ENCODE measurements at places on chromosomes 3 and 15.

DNA sequence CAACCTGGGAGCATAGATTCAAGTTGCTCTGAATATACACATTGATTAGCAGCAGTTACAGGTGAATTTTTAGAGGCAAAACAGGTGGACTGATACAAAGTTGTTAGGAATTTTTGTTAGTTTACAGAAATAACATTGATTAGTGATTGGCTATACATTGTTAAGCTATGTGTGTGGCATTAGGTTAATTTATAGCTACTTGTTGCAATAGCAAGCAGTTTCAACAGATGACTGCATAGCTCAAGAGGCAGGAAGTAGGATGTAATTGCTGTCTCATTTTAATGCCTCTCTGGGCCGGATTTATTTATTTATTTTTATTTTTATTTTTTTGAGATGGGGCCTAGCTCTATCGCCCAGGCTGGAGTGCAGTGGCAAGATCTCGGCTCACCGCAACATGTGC lies 99.7 kb downstream of the TCF12 start:
- no peak for DNase-seq

- DNase-seq, result no peak
Measured at GRCh38 chr15:25512957-25513356, 74.1 kb upstream of the UBE3A start.

DNA sequence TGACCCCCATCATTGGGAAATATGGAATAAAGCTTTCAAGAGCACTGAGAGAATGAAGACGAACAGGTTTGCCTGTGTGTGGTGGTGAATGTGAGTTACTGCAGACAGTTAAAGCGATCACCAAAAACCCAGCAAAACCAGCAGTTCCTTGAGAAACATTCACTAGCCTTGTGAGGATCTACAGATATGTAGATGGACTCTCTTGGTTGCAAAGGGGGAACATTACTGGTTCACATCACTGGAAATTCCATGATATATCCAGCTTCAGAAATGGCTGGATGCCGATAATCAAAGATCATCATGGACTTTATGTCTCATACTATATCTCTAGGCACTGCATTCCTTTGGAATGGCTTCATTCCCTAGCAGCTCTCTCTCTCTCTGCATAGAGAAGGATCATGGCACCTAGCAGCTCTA lies 10.2 kb upstream of the HERC1 start:
- DNase-seq, result no peak

DNA sequence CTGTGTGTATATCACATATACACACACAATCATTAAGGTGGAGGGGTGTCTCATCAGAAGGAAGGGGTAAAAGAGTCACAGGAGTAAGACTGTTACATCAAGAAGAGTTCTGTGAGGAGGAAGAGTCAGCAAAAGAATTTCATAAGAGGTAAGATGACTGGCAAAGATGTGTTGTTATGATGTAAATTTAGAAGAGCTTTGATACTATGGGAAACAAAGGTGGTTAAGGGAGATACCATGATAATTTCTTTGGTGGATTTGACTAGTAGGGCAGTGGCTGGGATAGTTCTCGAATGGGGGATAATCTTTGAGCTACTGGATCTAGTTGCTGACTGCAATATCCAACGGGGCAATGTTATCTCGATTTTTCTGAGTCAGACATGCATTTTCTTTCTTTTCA lies 61.6 kb downstream of the STAG1 start:
- DNase-seq, result no peak

DNA sequence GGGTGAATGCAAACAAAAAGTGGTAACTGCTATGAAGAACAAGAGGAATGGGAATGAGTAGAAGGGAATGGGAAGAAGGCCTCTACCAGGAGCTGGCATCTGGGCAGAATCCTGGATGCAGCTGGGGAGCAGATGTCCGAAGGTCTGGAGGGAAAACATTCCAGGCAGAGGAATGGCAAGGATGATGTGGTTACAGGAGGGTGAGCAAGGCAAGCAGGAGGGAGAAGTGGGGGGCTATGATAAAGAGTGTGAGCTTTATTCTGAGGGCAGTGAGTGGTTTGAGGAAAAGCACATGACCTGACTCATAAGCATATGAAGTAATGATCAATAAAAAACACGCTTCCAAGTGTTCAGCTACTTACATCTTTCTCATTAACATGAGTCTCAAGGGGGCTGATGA lies 17.1 kb downstream of the SKIC8 start:
- no peak for DNase-seq

- no peak for DNase-seq
Measured at GRCh38 chr3:64681827-64682226, 6.0 kb downstream of the ADAMTS9 start.

DNA sequence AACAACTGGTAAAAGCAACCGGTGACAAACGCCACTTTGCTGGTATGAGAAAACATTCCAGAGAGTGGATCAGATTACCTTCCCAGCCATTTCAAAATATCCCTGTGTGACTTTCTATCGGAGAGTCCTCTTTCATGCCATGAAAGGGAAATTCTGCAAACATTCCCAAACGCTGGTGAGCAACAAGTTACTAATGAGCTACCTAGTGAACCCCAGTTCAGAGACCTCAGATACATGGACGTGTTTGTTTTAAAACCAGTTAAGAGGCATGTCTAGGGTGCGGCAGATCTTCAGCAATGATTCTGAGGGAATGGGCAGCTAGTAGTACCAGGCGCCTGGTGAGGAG lies 418.2 kb upstream of the NR2F2 start:
- no peak for DNase-seq

GRCh38 chr15:41501191-41501917 lies 7.7 kb downstream of the ITPKA start:
- peak; percentile 29 for DNase-seq

GRCh38 chr3:30914696-30915095 lies 20.2 kb upstream of the GADL1 start:
- no peak for DNase-seq

- no peak for DNase-seq
Measured at GRCh38 chr3:171470714-171471227, 10.6 kb upstream of the TNIK start.

GRCh38 chr3:46061887-46062286 lies 34.6 kb upstream of the XCR1 start:
- DNase-seq, result no peak

GRCh38 chr3:159825216-159825854 lies 163.3 kb upstream of the IL12A start:
- no peak for DNase-seq

GRCh38 chr3:197025736-197026480 lies 3.7 kb downstream of the MELTF start:
- DNase-seq, result no peak

DNA sequence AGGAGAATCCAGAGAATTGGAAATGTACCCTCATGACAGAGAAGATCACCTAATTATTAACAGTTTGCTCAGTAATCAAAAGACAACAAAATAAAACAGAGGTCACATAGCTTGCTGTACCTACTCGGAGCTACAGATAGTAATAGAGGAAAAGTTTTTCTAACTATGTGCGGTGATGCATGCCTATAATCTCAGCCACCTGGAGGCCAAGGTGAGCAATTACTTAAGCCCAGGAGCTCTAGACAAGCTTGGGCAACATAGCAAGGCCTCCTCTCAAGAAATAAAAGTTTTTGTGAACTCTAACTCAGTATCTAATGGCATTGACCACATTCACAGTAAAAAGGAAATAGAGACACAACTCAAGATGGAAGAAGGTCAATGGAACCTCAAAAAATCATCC lies 243.6 kb downstream of the ATP8B4 start:
- DNase-seq, result no peak

GRCh38 chr15:31359702-31360111 lies 33.1 kb downstream of the KLF13 start:
- no peak for DNase-seq

- DNase-seq, result no peak
Measured at GRCh38 chr3:197168063-197168462, 130.3 kb downstream of the DLG1 start.

- DNase-seq, result no peak
Measured at GRCh38 chr3:41167722-41168497, 31.4 kb upstream of the CTNNB1 start.

DNA sequence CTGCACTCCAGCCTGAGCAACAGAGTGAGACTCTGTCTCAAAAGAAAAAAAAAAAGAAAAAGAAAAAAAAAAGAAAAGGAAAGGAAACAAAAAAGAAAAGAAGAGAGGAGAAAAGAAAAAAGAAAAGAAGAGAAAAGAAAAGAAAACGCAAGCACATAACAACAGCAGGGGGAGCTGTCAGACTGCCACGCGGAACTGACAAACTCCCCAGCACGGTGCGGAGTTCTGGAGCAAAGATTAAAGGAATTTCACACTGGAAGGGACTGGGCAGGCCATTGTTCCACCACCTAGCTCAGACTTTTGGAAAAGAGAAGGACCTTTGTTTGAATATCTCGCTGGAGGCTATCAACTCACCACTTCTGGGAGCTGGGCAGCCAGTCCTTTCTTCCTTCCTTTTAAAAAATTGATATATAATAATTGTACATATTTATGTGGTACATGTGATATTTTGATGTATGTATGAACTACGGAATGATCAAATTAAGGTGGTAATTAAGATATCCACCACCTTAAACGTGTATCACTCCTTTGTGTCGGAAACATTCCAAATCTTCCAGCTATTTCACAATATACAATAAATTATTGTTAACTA lies 40.5 kb downstream of the DPPA2 start:
- DNase-seq, result no peak

DNA sequence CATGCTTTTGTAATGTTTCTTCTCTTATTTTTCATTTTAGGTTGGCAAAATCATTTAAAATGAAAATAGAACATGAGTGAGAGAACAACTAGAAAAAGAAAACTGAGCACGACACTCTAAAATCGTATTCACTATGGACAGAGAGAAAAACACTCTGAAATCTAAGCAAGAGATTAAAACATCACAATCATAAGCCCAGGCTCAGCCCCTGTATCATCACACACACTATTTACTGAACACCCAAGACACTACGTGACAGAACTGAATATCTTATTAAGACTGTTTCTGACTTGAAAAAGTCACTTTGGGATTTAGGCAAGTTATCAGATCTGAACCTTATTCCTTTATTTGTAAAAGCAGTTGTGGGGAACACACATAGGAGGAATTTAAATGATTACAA lies 82.6 kb upstream of the PLXND1 start:
- DNase-seq, result no peak

GRCh38 chr3:31124373-31124772 lies 229.9 kb upstream of the GADL1 start:
- no peak for DNase-seq

- DNase-seq, result no peak
Measured at GRCh38 chr3:196985954-196986885, 17.6 kb upstream of the PIGZ start.

- DNase-seq, result no peak
Measured at GRCh38 chr3:135806317-135806716, 159.2 kb upstream of the PPP2R3A start.

DNA sequence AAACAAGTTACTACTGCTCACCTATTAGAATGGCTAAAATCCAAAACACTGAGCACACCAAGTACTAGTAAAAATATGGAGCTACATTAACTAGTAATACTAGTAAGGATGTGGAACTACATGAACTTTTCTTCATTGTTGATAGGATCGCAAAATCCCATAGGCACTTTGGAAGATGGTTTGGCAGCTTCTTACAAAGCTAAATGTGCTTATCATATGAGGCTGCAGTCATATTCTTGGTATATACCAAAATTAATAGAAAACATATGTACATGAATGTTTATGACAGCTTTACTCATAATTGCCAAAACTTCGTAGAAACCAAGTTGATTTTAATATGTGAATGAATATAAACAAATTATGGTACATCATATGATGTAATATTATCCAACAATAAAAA lies 366.8 kb upstream of the KCNMB2 start:
- no peak for DNase-seq

DNA sequence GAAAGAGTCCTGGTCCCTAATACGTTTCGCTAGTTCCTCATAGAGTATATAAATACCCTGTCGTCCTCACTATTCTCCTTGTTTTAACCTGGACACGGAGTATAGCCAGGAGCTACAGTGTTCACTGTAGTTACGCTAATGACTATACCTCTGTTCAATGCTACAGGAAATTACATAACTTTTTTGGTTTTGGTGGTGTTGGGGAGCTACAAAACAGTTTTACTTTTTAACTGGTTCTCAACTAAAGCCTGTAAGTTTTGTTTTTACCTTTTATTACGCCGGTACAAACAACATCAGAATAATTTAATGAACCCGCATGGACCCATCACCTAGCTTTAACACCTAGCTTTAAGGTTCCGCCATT lies 1.5 kb downstream of the LMLN start:
- DNase-seq, result no peak

DNA sequence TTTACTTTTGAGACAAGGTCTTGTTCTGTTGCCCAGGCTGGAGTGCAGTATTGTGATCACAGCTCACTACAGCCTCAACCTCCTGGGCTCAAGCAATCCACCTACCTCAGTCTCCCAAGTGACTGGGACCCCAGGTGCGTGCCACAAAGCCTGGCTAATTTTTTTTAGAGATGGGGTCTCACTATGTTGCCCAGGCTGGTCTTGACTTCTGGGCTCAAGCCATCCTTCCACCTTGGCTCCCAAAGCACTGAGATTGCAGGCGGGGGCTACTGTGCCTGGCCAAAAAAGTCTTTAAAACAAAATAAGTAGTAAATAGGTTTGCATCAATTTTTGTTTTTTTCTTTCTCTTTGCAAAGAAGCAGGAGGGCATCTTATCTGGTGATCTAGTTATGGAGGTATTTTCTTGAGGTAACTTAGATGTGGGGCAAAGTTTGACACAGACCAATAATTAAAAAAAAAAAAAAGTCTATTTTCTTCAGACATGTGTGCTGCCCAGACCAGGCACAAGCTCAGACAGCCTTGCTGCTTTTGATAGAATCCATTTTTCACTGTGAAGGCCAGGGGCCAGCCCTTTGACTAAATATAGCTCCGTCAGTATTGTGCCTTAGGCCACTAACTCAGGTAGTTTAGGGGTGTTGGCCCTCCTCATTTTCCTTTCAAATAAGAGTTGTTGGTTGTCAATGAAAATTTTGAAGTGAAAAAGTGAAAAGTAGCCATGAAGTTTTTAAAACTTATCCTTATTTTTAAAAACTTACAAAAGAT lies 2.5 kb downstream of the ARL6IP5 start:
- no peak for DNase-seq

GRCh38 chr3:43180694-43181093 lies 74.8 kb upstream of the POMGNT2 start:
- DNase-seq, result no peak

- DNase-seq, result no peak
Measured at GRCh38 chr3:28101705-28102104, 139.7 kb upstream of the CMC1 start.

- no peak for DNase-seq
Measured at GRCh38 chr15:57947781-57948180, 117.7 kb downstream of the ALDH1A2 start.

- no peak for DNase-seq
Measured at GRCh38 chr3:23993556-23994243, 48.6 kb downstream of the NR1D2 start.

- no peak for DNase-seq
Measured at GRCh38 chr3:69740103-69741021, 1.1 kb downstream of the MITF start.

DNA sequence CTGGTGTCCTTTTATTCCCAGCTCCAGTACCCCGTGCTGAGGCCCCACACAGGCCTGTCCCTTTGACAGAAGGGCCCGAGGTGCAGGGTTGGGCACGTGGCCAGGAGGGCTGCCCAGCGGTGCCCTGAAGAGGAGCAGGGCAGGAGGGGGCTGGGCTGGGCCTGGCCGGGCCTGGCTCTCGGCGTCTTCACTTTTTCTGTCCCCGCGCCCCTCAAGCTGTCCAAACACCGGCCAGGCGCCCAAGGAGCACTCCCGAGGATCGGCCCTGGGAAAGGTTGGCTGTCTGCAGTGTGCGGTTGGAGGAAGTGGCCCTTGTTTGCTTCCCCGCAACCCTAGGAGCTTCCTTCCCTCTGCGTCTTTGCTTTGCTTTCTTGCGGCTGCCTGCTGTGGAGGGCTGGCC lies 84.1 kb downstream of the WNT7A start:
- no peak for DNase-seq

GRCh38 chr3:16667633-16668032 lies 62.4 kb upstream of the DAZL start:
- no peak for DNase-seq

Measured in CD4-positive, alpha-beta T cell treated with Interleukin-17A for 1 hour (primary cell).